ENCODE measurements at places on chromosomes 12 and 14. TPM values are rescaled to one million over a fixed set of nuclear protein-coding genes. Genes with fewer than 3 reads are reported as not detected.

AKAP6 gene
- 2.1 TPM for total RNA-seq

GPR135 gene
- 10.8 TPM for total RNA-seq

TMPRSS12 gene
- total RNA-seq = not detected

NOVA1 gene
- total RNA-seq = 25.1 TPM

POTEM gene
- not detected for total RNA-seq

DBX2 gene
- total RNA-seq = not detected

C12orf50 gene
- total RNA-seq = 0.66 TPM

SLC5A8 gene
- not detected for total RNA-seq

NOS1 gene
- total RNA-seq = 25.1 TPM

All from tibial nerve (tissue), 4 donors.